Stimulated activated naive CD4-positive, alpha-beta T cell (primary cell): ENCODE measurements at places on chromosomes 2 and 18.

- no peak for DNase-seq
Observed at GRCh38 chr2:71901466-71901865, 246.2 kb downstream of the CYP26B1 start.

- DNase-seq, result no peak
Observed at GRCh38 chr2:41129988-41130387, 678.1 kb upstream of the SLC8A1 start.

DNA sequence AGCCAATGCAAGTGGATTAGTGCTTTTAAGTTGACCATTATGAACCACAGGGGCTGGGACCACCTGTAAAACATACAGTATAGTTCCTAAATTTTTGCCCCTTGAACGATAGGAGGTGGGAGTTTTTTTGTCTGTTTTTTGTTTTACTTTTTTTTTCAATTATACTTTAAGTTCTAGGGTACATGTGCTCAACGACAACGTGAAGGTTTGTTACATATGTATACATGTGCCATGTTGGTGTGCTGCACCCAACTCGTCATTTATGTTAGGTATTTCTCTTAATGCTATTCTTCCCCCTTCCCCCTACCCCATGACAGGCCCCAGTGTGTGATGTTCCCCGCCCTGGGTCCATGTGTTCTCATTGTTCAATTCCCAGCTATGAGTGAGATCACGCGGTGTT, 1797.9 kb upstream of the PIK3C3 start:
- no peak for DNase-seq

DNA sequence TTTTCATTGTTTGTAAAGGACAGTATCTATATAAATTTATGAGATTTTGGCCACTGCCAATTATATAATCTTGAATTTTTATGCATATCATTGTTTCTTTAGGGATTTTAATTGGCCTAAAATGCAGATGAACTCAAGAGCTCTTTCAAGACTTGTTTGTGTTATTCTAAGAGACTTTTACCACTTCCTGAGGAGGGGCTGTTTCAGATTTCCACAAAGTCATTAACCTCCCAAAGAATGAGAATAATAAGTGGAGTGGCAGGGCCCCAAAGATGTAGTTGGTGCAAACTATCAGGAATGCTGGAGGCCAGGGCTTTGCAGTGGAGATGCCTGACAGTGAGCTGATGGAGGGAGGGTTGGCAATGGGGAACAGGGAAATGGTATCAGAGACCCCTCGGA, 15.5 kb upstream of the ACVR1 start:
- DNase-seq, result no peak

DNA sequence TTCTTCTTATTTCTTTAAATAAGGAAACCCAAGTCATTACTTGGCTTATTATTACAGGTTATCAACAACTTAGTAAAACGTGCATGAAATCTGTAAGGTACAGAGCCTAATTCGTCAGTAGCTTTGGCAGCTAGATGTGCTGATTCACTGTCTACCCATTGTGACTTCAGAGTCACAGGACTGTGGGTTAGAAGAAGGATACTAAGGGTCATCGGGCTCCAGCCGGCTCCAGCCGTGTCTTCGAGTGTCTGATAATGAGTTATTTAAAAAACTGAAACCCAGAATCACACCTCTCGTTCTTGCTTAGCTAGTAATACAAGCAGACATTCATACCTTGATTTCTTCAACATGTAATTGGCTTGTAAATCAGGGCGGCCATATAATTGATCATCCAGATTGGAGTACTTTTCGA, 170.5 kb downstream of the FMNL2 start:
- DNase-seq, result no peak

DNA sequence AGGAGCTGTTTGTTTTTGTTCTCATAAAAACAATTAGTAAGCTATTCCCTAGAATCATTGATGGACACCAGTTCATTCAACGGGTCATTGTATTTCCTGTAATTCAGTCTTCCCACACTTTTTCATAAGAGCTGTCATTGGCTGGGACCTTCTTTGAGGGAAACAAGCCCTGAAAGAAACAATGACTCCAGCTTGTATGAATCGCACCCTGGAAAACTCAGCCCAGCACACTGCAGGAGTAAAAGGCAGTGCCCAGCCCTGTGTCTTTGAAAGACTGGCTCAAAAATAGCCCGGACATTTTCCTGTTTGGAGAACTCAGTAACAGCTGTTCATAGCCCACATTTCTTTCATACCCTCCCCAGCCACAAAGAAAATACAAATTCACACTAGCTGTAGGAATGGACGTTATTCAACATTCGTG, 81.5 kb downstream of the NCKAP5 start:
- no peak for DNase-seq

DNA sequence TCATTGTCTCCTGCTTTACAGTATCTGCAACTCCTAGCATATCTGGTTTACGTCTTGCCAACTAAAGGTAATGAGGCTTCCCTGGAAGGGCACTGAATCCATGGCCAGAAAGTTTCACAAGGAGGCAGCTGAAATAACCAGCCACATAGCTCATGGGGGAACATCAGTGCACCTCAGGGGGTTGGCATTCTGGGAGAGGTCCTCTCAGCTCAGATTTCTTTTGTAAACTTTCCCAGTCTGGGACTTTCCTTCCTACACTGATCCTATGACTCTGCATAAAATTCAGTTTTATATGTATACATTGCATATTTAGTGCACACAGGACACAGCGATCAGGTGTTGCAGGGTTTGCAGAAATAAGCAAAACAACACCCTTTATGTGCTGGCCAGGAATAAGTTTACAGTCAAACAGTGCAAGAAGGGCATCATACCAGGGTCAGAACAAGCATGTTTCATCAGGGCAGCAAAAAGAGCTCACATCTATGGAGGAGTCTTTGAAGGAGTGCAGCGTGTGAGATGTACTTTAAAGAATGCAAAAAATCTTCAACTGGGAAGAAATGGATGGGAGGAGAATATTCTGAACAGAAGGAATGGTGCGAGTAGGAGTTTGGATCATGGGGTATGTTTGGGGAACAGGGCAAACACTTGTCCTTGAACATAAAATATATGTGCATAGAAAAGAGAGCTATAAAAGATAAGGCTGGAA, 240.6 kb upstream of the RAB12 start:
- DNase-seq, result no peak

DNA sequence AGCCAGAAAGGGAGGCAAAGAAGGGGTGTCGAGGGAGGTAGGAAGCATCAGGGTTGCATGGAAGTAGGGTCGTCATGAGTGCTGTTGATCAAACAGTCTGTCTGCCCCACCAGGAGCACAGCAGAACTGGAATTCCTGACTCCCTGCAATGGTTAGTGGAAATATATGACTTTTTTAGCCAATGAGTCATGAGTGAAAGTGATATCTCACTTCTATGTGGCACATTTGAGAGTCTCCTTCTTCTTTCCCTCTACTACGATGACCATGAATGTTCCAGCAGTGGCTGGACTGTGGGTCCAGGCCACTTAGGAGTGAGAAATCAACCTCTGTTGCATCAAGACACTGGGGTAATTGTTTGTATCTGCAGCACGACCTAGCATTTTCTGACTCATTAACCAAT, 199.5 kb downstream of the TTC32 start:
- DNase-seq, result no peak

DNA sequence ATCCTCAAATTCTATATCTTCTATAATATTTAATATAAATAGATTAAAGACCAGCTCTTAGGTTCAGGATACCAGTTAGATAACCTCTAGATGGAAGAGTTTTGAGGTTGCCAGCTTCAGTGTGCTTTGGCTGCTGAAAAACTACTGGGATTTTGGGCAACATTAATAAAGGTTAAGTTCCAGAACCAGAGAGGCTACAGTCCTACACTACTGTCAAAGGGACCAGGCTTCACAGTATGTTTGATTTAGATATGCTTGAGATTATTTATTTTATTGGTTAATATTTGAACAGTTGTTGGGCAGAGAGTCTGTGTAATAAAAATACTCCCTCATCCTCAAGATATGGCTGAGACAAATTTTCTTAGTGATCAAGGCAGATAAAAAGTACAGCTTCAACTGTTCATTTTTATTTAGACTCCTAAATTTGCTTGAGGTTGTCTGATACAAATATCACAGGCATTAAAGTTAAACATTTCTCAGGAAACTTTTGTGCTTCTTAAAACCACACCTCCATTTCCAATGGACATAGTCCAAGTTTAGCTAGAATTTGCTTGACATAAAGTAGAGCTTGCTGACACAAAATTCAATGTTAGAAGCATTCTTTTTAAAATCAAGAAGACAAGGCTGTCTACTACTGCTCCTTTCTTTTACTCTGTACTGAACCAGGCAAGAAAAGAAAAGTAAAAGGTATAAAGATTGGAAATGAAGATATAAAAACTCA, 19.7 kb upstream of the TMEM17 start:
- no peak for DNase-seq

DNA sequence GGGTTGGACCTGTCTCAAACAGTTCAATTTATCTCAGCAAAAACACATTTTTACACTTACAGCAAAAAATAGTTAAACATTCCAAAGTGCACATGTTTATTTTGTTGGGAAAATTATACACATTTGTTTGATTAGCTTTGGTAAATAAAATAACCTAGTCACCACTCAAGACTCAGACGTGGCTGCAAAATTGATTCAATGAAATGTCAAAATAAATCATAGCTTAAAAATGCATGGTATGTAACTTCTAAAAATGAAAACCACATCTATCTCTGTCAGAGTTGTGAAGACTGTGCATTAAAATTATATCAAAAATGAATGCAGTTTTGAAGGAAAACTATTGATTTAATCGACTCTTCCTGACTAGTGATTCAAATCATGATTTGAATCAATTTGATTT, 56.7 kb downstream of the GALNT14 start:
- DNase-seq, result no peak
